ENCODE measurements at places on chromosomes 12 and 14.
A peak's percentile ranks its signal among the peaks of the same experiment; 100 is the strongest.

GRCh38 chr14:89011355-89012281, 187.2 kb downstream of the TTC8 start:
- no peak for DNase-seq

GRCh38 chr12:90174198-90174510, 465.5 kb upstream of the ATP2B1 start:
- DNase-seq = no peak

DNA sequence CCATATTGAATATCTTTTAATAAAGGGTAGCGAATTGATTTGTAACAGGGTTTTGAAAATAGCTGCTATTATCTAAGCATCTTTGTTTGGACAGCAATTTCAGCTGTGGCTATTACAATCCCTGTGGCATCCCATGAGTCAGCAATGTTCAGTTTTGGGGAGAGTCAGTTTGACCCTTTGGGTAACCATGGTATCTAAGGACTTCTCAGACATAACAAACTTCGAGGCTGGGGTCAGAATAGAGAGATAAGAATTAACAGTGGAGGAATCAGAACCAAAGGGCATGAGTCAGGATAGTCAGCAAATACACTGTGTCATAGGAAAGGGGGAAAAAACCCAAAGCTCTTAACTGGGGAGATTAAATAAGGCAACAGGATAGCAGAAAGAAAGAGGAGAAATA, 11.7 kb upstream of the PTHLH start:
- DNase-seq = peak; percentile 80

- DNase-seq = no peak
These were observed 135.4 kb upstream of the TRHDE start for GRCh38 chr12:72136792-72137191.

DNA sequence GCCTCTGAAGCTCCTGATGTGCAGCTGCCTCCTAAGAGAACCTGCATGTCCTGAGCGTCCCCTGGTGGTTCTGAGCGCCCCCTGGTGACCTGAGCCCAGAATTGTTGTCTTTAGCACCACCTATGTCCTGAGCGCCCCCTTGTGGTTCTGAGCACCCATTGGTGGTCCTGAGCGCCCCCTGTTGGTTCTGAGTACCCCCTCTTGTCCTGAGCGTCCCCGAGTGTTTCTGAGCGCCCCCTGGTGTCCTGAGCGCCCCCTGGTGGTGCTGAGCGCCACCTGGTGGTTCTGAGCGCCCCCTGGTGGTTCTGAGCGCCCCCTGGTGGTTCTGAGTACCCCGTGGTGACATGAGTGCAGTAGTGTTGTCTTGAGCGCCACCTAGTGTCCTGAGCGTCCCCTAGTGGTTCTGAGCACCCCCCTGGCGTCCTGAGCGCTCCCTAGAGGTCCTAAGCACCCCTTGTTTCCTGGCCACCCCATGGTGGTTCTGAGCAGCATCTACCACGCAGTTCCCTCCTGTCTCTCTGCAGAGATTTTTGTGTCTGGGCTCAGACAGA, 782.5 kb downstream of the TMEM121 start:
- no peak for DNase-seq

- DNase-seq = no peak
These were observed 67.3 kb upstream of the VRK1 start for GRCh38 chr14:96729889-96730288.

DNA sequence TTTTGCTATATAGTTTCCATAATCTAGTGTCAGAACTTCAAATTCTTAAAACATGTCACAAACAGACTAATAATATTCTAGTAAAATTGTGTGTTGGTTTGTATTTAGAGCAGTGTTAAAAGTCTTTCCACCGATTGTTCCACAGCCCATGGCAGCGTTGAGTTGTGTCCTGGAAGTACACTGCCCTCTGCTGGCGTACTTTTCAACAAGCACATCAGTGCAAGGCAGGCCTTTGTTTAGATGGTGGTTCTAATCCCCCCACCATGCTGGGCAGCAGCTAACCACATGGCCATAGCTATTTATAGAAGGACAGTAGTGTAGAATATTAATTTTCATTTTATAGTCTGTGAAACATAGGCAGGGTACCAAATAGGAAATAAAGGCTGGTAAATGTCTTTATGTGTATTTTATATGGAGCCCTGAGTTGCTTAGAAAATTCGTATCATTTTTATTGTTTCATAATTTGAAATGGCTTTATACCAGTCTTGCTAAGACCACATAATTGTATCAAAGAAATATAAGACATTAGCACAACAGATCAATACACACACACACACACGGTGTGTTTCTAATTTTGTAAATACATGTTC, 235.4 kb downstream of the SEC23A start:
- peak; percentile 57 for DNase-seq

- no peak for DNase-seq
These were observed 222.3 kb downstream of the RAD51B start for GRCh38 chr14:68041876-68042354.

- no peak for DNase-seq
These were observed 269.0 kb upstream of the GARIN2 start for GRCh38 chr14:66920196-66920595.

- DNase-seq = no peak
These were observed 68.1 kb downstream of the FSCB start for GRCh38 chr14:44438936-44439335.

GRCh38 chr14:80959496-80959895, 4.1 kb downstream of the TSHR start:
- no peak for DNase-seq

DNA sequence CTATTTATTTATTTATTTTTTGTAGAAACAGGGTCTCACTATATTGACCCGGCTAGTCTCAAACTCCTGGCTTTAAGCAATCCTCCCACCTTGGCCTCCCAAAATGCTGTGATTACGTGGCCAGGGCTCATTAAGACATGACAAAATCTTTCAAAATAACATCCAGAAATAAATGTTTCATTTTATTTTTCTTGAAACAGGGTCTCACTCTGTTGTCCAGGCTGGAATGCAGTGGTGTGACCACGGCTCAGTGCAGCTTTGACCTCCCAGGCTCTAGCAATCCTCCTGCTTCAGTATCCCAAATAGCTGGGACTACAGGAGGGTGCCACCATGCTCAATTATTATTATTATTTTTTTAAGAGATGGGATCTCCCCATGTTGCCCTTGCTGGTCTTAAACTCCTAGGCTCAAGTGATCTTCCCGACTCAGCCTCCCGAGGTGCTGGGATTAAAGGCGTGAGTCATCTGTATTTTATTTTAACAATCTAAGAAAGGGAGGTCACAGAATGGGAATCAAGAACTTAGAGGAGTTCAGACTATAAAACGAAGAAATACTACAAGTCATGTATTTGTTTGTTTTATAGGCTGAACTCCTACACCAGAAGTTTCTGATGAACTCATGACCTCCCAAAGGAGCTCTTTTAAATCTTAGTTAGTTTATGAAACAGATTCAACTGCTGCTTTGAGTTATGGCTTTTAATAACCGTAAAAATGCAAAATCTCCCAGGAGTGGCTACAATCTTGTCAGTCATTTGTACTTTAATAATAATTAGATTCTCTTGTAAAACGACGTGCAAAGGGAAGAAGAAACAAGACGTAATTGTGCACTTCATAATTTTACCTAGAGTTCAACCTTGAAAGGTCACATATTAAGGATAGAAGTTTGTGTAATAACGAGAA, 2.1 kb upstream of the TMEM263 start:
- no peak for DNase-seq

DNA sequence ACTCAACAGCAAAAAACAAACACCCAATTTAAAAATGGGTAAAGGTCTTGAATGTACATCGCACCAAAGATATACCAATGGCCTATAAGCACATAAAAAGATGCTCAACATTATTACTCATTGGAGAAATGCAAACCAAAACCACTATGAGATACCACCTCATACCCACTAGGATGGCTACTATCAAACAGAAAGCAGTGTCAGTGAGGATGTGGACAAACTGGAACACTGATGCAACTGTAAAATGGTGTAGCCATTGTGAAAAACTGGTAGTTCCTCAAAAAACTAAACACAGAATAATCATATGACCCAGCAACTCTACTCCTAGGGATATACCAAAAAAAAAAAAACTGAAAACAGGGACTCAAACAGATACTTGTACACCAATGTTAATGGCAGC, 49.3 kb downstream of the CDK17 start:
- no peak for DNase-seq

DNA sequence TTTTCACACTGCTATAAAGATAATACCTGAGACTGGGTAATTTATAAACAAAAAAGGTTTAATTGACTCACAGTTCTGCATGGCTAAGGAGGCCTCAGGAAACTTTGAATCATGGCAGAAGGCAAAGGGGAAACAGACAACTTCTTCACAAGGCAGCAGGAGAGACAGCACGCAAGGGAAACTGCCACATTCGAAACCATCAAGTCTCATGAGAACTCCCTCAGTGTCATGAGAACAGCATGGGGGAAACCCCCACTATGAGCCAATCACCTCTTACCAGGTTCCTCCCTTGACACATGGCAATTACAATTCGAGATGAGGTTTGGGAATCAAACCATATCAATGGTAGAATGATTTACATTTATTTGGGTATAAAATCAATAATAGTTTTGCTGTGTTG, 558.5 kb downstream of the TMTC2 start:
- no peak for DNase-seq

DNA sequence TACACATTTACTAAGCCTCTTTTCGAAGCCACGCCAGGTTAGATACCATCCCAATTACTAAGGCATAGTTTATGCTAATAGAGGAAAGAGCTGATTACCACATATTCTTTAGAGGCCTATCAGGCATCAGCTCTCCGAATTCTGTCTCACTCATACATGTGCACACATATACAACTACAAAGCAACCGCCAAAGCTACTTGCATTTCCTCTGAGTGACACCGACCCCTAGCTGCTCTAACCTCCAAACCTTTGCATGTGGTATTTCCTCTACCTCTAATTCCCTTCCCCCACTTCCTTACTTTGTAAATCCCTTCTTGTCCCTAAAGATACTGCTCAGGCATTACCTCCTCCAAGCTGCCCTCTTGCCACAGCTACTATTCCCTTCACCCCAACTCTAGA, 107.2 kb downstream of the DUSP6 start:
- no peak for DNase-seq

DNA sequence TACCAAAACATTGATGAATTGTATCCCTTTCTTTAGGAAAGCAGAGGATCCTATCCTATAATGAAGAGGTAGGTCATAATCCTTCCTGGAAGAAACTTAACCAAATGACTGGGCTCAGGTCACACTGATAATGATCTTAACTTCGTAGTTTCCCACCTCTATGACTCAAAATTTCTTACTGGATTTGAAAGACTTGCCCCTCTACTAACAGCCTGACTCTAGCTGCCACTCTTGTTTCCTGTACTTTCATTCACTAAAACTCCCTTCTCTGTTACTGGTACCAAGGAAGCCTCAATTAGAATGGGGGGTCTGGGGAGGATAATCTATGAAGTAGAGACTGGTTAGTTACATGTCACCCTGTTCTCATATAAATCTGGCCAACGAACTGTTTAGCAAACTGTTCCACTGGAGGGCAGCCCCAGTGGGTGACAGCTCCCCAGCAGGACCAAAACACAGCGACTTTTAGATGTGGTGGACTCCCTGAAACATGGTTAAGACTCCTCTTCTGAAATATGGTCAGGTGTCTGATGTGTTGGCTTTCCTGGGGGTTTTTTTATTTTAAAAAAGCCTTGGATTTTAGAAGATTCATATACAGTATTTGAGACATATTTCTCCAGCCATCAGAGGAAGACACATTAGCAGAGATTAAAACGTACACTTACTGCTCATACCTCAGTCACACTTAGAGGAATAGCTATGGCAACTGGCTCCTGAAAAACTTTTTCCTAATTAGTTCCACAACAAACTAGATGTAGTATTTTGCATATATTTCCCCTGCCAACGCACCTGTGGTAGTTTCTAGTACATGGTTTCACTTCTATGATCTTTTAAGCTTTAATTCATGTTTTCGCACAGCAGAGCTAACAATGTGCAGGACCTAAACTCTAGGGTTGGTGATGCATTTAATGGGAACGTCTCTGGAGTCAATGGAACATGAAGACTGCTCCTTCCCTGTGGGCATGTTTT, 72.3 kb downstream of the ACADS start:
- DNase-seq = no peak

DNA sequence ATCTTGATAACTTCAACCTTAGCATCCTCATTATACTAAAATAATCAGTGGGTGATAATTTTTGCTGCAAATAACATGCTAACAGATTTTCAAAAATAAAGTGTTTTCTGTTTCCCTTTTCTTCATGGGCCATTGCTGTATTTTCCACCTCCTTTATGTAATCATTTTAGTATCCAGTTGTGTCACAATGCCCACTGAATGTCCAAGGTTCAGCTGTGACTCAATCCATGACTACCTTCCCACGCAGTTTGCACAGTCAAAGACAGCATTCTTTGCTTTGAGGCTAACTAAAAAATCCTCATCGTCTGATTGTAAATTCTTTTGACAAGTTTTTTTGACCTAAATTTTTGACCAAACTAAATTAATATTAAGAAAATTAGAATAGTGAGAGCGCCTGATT, 474.1 kb downstream of the FLRT2 start:
- peak; percentile 33 for DNase-seq

DNA sequence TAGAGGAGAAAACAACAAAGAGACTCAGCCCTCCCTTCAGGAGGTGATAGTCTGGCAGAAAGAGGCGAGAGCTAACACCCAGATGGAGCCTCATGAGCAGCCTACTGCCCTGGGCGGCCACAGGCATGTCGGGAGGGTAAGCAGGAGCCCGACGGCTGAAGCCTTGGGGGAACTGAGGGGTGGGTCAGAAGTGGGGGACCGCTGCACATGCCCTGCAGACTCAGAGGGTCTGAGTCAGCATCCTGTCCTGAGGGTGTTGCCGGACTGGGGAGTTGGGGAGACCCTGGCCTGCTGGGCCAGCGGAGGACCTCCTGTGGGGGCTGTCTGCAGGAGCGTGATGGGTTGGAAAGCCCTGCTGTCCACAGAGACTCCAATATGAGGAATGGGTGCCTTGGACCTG, 15.9 kb upstream of the INF2 start:
- no peak for DNase-seq

GRCh38 chr12:108825201-108825950, 32.0 kb downstream of the SSH1 start:
- peak; percentile 68 for DNase-seq

GRCh38 chr12:93663006-93663728, 14.0 kb upstream of the CRADD start:
- no peak for DNase-seq
